ENCODE measurements at places on chromosomes 4 and X.

DNA sequence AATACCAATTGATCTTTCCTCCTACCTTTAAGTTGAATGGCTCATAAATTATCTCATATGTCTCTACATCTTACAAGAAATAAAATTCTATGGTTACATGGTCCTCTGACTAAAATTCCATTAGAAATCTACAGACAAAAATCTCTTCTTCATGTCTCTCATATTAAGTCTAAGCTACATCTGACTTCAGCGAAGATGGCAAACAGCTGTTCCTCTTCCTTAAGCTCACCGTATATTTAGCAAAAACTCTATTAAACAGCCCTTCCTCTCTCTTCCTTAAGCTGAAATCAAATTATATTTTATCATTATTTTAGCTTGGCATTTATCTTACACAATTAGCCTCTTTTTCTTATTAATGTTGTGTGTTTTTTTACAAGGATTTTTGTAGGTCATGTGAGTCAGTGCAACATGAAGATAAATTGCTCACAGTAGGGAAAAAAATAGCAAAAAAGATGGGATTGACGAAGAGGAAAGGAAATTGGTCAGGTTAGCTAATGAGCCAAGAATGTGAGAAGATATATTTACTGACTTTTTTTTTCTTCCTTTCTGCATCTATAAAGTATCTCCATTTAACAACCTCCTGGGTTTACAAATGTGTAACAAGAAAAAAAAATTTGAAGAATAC is 2412.8 kb downstream of the ARAP2 start:
- no peak for DNase-seq

DNA sequence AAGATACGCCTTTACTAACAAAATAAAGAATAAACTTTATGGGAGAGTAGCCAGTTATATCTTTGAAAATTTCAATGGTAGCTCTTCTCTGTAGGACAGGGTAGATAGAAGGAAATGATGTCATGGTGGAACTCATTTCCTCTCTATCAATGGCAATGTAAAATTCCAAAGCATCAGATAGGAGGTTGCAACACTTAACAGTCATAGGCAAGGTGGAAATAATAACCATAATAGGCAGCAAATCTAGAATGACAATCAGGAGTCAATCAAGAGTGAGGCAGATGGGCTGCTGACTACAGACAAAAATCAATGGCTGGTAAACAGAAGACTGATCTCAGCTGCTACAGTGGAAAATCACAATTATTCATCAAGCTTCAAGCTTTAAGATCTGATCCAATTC is 53.9 kb upstream of the TET2 start:
- DNase-seq, result no peak

DNA sequence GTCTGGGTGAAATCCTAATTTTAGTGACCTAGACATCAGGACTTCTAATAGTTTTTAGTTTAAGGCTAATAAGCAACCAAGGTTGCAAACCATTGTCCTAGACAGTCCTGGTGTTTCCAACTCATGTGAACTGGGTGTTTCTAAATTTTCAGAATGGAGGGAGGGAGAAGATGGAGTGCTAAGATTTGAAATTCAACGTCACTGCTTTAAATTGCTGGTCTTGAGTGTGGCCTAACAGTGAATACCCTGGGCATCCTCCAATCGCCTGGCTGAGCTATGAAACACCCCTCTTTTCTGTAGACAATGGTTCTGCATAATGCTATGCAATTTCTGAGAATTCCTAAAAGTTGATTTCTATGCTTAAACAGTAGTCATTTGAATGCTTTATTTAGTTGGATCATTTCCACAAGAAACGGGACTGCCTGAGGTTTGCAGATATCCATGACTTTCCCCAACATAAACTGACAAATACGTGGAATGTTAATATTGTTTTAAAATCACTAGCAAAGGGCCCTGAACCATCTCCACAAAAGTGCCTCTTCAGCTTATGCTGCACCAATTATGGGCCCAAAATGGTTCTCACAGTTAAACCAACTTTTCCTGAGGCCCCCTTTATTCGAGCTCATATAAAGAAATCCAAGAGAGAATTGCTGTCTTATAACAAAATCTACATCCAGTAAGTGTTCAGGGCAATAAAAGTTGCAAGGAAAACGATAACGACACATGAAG is 1.1 kb downstream of the FBXL5 start:
- DNase-seq, result no peak

DNA sequence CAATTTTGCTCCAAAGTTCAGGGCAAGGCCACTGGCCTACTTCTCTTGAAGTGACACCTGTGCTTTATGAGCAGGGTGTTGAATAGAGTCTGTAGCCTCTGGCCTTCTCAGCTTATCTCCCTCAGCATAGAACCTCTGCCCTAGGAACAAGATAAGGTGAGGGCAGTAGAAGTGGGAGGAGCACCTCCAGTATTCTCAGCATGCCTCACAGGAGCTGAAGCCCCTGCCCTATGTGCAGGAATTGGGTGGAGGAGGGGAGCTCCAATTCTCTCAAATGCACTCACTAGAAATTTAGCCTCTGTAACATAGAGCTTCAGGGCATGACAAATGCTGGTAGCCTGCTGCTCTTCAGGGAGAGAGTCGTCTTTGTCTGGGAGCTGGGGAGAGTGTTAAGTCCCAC is 479.3 kb downstream of the IL1RAPL1 start:
- DNase-seq, result no peak

DNA sequence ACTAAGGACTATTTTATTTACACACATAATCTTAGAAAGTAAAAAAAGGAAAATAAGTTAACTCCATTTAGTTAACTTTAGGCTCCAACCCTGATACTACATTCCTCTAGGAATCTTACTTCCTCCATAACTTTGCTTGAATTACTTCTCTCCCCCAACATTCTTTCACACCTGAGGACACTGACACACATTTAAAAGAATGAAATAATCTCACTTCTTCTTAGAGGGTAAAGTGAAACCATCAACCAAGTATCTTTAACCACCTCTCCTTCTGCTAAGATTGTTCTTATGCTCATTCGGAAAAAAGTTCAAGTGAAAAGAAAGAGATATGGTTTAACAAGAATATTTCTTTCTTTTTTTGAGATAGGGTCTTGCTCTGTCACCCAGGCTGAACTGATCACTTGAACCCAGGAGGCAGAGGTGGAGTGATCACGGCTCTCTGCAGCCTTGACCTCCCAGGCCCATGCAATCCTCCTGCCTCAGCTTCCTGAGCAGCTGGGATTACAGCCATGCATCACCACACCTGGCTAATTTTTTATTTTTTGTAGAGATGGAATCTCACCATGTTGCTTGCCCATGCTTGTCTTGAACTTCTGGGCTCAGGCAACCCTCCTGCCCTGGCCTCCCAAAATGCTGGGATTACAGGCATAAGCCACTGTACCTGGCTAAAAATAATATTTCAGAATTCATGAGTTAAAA is 28.5 kb downstream of the SLC25A4 start:
- no peak for DNase-seq

DNA sequence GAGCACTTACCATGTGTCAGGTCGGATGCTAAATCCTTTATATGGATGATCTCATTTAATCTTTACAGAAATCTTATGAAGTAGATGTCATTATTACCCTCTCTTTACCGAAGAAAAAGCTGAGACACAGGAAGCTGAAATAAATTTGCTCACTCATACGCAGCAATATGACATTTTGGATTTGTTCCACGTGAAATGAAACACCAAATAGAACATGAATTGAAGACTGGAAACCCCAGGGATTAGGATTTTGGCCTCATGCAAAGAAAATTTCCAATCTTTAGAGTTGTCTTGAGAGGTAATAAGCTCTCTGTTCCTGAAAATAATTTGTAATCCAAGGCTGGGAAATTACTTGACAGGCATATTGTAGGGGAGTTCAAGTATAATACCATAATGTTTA is 354.4 kb upstream of the CLNK start:
- DNase-seq, result no peak

- no peak for DNase-seq
Observed at GRCh38 chr4:15918484-15919129, 19.9 kb downstream of the FGFBP1 start.

GRCh38 chrX:27751976-27752375 is 55.8 kb upstream of the MAGEB10 start:
- no peak for DNase-seq
